ENCODE measurements at places on chromosomes 1 and 21.
A peak's percentile ranks its signal among the peaks of the same experiment; 100 is the strongest.

GRCh38 chr1:230458509-230458908 is 32.4 kb upstream of the PGBD5 start:
- DNase-seq = no peak

DNA sequence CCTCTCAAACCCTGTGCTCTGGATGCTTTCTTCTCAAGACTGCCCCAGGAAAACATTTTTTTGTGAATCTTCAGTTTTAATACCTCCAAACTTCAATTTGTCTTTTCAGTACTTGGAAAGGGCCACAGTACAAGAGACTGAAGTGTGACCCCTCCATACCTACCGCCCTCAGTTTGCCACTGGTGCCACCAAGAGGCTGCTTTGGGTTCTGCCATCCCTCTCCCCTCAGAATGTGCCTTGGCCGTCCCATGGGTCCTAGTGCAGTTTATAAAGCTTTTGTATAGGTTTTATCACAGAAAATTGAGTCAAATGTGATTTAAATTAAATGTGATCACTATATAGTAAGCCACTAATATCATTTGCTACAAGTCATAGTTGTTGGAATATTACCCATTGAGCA is 60.8 kb upstream of the PGD start:
- DNase-seq = peak; percentile 7

- DNase-seq = no peak
These were observed 222.2 kb downstream of the C1orf94 start for GRCh38 chr1:34398916-34399275.

- DNase-seq = no peak
These were observed 75.5 kb upstream of the PDC start for GRCh38 chr1:186536273-186536890.

GRCh38 chr1:1782399-1783221 is 4.3 kb upstream of the NADK start:
- DNase-seq = no peak

- DNase-seq = no peak
These were observed 31.9 kb downstream of the SLC1A7 start for GRCh38 chr1:53110370-53111072.

- no peak for DNase-seq
These were observed 22.5 kb upstream of the KCTD3 start for GRCh38 chr1:215544566-215544965.

DNA sequence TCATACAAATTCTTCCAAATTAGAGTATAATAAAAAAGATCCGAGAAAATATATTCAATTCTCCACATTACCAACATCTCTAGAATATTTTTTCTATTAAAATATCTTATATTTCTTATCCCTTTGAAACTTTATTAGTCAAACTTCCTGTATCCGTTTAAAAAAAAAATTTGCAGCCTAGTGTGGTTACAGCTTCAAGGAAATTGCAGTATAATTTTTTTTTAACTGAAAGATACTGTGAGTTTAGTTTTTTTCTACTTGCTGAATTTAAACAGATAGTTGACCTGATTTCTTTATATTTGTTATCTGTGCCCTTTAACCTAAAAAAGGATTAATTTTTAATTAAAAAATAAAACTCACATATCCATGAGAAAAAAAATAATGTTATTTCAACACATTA is 1.5 kb downstream of the RGS18 start:
- no peak for DNase-seq

GRCh38 chr1:61980561-61980960 is 214.1 kb upstream of the L1TD1 start:
- no peak for DNase-seq

GRCh38 chr1:156750711-156751450 is 594 bp downstream of the HDGF start:
- no peak for DNase-seq

DNA sequence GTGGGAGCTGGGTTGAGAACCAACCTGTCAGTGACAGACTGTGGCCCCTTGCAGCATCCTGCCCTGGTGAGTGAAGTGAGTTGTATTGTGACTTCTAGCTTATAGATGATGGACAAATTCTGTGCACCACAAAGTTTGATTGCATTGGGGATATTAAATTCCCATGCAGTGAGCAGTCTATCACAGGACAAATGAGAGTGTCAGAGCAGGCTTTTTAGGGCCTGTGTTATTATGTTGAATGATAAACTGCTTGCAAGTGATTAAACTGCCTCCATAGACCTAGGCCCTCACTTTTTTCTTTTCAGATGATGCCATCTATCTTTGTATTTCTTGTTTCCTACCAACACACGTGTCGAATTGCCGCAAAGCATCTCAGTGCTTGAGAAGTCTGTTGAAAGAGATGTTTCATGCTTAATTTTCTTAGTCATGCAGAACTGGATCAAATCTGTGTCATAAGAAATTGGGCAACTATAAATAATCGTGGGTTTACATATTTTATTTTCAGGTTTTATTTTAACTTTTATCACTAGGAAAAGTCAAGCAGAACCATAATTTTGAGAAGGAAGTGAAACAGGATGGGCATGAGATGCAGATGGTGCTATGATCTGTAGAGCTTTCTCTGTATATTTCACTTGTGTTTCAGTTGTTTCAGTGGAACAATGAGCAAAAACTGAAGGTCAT is 199.2 kb downstream of the S1PR1 start:
- no peak for DNase-seq

DNA sequence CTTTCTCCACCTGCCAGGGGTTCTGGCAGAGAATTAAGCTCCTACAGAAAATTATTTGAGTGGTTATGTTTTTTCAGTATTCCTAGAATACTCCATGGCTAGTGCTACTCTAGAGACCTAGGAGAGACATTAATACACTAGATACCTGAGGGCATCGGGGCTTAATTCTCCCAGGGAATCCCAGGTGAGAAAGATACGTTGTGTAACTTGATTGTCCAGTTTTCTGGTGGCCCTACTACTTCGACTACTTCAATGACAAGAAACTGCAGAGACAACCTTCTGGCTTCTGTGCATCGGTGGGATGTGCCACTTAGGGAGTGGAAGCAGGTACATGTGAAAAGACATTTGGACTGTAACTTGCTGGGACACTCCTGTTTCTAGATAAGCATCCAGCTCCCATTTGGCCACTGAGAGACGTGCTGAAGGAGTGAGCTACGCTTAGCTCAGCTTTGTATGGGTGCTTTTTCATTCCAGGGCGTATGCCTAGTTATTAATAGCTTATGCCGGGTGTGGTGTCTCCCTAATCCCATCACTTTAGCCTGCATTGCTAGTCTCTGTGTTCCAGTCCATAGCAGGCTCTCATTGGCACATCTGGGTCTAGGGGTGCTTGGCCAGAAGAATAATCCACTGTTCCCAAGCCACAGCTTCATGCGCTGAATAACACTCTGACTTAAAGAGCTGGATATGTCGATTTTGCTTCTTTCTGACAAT is 300.7 kb downstream of the SIPA1L2 start:
- DNase-seq = no peak

DNA sequence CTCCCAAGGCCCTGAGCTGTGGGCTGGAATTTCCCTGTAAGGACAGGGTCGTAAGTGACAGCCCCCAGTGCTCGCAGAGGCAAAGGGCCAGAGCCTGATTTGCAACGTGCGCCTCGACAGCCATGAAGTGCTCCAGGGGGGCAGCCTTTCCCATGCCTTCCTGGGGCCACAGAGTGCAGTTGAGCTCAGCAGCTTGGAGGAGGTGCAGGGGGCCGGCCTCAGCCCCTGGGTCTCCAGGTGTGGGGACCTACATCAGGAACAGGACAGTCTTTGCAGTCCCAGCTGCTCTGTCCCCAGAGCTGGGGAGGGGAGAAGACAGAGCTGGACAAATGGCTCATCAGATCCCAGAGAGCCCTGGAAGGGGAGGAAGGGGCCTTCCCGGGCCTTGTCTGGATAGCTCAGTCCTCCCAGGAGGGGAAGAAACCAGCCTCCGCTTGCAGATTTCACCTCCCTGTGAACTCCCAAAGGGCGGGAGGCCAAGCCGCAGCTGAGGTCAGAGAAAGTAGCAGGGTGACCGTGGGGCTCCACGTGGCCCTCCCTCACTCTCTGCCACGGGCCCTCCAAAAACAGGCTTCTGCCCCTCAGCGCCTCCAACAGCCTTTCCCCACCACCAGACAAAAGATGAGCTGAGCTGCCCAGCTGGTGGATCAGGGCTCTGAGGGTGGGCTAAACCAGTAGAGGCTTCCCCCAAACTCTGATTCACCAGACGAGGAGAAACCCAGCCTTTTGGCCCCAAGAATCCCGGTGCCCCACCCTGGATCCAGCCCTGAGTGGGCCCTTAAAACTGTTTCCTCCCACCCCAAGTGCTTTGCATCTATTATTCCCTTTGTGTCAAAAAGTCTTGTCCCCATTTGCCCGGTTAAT is 76.5 kb downstream of the DHRS3 start:
- DNase-seq = no peak

GRCh38 chr1:115832651-115833050 is 8.3 kb downstream of the NHLH2 start:
- DNase-seq = no peak

GRCh38 chr1:25040122-25040685 is 110.1 kb upstream of the RUNX3 start:
- DNase-seq = no peak

GRCh38 chr1:66381621-66382275 is 152.2 kb upstream of the SGIP1 start:
- DNase-seq = no peak

GRCh38 chr1:6538956-6539355 is 15.4 kb downstream of the NOL9 start:
- DNase-seq = no peak

DNA sequence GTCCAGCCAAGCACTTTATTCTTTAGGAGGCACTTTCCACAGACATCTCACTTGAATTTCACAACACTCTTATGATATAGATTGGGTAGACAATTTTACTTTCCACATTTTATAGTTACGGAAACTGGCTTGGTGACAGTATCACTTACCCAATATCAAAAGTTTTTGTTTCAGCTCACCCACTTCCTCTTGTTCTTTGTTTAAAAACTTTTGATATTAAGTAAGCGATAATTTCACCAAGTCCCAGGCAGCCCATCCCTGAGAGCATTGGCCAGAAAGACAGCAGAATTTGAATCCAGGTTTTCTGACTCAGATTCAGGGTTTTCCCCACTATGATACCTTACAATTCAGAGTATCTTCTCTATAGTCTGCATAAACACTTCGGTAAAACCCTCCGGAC is 60.0 kb downstream of the LRIG2 start:
- no peak for DNase-seq

DNA sequence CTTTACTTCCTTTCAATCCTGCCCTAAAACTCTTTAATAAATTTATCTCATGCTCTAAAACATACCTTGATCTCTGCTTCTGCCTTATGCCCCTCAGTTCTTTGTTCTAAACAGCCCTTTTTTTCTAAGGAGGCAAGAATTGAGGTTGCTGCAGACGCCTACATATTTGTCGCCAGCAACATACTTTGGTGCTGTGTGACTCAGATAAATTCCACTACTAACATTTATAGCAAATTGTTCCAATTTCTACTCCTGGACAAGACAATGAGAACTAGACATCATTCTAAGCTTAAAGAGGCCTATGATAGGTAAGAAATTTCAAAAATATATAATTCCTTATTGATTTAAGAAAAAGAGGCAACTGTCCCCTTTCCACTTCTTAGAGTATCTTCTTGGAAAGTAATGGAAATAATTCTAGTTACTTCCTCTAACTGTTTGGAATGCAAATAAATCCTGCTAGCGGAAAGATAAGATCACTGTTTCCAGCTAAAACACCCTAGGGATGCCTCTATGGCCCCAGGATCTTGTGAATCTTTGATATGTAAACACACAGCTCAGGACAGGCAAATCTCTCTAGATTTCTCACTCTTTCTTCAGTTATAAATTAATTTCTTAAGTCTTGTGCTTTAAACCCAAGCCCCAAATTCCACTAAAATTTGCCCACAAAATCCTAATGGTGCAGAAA is 869.1 kb downstream of the KCNT2 start:
- no peak for DNase-seq

DNA sequence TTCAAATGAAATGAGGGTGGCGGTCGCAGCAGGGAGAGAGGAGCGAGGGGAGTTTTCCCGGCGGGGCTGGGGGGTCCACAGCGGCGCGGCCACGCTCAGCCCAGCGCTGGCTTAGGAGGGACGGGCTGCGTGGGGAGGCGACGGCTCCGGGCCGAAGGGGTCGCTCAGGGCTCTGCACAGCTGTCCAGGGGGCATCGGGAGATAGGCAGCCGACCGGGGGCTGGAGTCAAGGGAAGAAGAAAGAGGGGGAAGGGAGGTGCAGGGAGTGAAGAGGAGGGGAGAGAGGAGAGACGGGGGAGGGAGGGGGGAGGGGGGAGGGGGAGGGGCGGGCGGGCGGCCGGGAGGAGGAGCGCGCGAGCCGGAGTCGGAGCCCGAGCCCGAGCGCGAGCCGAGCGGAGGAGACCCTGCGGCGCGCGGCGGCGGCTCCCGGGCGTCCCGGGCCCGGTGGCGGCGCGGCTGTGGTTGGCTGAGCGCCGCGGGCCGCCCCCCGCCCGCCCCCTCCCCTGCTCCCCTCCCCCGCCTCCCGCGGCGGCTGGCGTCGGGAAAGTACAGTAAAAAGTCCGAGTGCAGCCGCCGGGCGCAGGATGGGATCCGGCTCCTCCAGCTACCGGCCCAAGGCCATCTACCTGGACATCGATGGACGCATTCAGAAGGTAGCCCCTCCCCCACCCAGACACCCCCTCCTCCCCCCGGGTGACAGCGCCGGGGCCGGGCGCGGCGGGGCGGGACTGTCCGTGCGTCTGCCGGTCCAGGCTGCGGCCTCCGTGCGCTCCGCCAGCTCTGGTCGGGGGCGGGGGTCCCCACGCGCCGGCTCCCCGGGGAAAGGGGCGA is at the start of gene PDE9A:
Gene PDE9A (plus strand): TSS at position 391 of the 831 bp plus-strand sequence. CDS start 194 bp downstream, at position 585.
- DNase-seq = no peak

Measured in stimulated activated CD8-positive, alpha-beta memory T cell treated with anti-CD3 and anti-CD28 coated beads, Interleukin-15, amount 100 ng/mL, for 24 hours (primary cell).